ENCODE measurements at places on chromosomes 2 and 18.

- no peak for DNase-seq
Measured at GRCh38 chr2:42054714-42055430, 7.1 kb downstream of the PKDCC start.

DNA sequence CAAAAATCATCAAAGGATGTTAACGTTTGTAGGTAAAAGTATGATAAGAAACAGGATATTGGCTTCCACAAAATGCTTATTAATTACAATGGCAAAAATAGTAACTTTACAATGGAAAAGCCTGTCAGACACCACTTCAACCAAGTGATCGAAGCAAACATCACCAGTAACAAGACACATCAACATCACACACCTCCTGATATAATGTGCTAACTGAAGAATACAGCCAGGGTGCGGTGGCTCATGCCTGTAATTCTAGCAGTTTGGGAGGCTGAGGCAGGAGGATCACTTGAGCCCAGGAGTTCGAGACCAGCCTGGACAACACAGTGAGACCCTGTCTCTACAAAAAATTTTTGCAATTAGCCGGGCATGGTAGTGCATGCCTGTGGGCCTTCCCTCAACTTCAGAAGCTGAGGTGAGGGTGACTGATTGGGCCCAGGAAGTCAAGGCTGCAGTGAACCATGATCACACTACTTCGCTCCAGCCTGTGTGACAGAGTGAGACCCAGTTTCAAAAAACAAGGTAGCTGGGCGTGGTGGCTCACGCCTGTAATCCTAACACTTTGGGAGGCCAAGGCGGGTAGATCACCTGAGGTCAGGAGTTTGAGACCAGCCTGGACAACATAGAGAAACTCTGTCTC lies 15.0 kb downstream of the MGAT4A start:
- no peak for DNase-seq

- no peak for DNase-seq
Measured at GRCh38 chr2:203016716-203017115, 2.0 kb downstream of the NBEAL1 start.

GRCh38 chr2:45729753-45730512 lies 78.5 kb downstream of the PRKCE start:
- DNase-seq: no peak
